G401 (cell line): ENCODE measurements at places on chromosomes 1 and 21. TPM values are rescaled to one million over a fixed set of nuclear protein-coding genes. Genes with fewer than 3 reads are reported as not detected.

- DNase-seq, result no peak
These were observed 64.6 kb downstream of the CAPN2 start for GRCh38 chr1:223776826-223777454.

Gene WDR4
- 29.8 and 35.4 TPM in 2 replicates for total RNA-seq

DNA sequence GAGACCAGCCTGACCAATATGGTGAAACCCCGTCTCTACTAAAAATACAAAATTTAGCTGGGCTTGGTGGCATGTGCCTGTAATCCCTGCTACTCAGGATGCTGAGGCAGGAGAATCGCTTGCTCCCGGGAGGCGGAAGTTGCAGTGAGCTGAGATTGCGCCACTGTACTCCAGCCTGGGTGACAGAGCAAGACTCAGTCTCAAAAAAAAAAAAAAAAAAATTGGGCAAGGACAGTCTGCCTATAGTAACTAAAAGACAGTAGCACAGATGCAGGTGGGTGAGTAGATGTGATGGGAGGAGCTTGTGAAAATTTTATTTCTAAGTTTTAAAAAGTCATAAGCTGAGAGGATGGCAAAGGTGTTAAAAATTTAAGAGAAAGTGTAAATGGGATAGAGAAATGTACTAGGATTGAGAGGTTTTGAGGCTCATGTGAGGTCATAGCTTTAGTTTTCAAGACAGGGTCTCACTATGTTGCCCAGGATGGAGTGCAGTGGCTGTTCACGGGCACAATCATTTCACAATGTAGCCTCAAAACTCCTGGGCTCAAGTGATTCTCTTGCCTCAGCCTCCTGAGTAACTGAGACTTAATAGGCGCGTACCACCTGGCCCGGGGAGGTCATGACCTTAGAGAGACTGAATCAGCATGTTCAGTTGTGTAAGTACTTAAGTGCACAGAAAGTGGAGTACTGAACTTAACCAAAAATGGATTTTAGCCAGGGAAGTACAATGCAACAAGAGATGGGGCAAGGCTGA, 33.7 kb downstream of the PTP4A2 start:
- DNase-seq, result no peak

- no peak for DNase-seq
These were observed 46.2 kb upstream of the PAPPA2 start for GRCh38 chr1:176416777-176417176.

Gene SPATA1
- not detected in 2 replicates for total RNA-seq

DNA sequence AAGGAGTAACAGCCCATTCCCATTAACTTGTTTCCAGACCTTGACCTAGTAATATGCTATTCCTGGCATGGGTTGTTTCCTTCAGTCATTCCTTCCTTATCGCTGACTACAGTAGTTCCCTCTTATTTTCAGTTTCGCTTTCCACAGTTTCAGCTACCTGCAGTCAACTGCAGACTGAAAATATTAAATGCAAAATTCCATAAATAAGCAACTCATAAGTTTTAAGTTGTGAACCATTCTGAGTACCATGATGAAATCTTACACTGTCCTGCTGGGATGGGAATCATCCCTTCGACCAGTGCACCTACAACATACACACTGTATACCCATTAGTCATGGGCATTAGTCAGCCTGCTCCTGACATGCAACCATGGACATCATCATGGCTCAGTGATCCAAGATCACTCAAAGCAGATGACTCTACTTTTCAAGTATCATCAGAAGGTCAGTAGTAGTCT, 66.7 kb downstream of the CCDC30 start:
- no peak for DNase-seq

DNA sequence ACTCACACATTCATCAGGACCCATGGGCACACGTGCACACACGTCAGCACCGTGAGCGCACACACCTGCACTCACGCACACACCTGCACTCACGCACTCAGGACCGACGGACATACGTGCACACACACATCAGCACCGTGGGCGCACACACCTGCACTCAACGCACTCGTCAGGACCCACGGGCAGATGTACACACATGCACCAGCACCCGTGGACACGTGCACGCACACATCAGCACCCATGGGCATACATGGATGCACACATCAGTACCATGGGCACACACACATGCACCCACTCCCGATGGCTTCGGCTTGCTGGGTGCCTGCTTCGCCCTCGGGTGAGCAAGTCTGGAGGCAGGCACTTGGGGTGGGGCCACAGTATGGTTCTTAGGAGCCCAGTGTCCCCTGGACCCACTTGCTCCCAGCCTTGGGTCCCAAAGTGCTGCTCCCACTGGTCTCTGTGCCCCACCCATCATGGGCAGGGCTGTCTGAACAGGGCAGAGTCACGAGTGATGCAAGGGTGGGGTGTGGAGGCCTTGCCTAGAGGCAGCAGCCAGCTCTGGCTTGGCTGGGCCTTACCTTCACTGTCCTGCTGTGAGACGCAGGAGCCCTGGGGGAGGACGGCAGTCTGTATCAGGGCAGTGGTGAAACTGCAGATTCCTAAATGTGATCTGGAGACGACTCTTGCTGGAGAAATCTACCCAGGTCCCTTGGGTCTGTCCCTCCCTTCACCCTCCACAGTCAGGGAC, 49.8 kb downstream of the SKI start:
- no peak for DNase-seq

GRCh38 chr1:197961449-197961848, 44.3 kb downstream of the LHX9 start:
- DNase-seq, result no peak

Gene S100A2
- total RNA-seq, result 10.6 and 10.8 TPM in 2 replicates

DNA sequence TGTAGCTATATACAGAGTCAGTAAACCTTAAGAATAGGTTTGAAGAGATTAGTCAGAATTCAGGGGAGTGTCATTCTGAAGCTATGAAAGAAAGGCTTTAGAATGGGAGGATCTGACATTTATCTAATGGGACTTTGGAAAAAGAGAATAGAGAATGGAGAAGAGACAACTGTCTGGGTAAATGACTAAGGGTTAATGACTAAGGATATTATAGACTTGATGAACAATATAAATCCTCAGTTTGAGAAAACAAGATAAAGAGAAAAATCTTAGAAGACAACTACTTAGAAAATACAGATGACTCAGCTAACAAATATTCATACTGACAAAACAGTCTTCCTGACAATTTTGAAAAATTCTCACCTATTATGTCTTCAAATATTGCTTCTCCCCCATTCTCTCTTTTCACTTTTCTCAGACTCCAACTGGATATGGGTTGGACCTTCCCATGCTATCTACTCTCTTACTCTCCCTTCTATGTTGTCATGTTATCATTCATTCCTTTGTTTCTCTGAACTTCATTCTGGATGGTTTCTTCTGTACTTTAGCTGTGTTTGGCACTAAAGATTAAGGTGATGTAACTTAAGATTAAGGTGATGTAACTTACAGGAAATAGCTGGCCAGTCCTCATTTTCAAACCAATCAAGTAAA, 20.4 kb downstream of the SLC16A1 start:
- DNase-seq, result no peak

- DNase-seq, result no peak
These were observed 347.7 kb downstream of the TGFB2 start for GRCh38 chr1:218692808-218693207.

GRCh38 chr1:30172299-30172694, 551.1 kb downstream of the MATN1 start:
- DNase-seq, result no peak

GRCh38 chr1:32100807-32101708, 6.8 kb upstream of the KPNA6 start:
- no peak for DNase-seq

Gene ST6GALNAC3
- not detected in 2 replicates for total RNA-seq

Gene LRRC41
- total RNA-seq, result 99.1 and 119 TPM in 2 replicates

Gene FCRL6
- not detected in 2 replicates for total RNA-seq

Gene RHD
- not detected in 2 replicates for total RNA-seq

Gene DDAH1
- total RNA-seq, result 38.1 and 47.8 TPM in 2 replicates

DNA sequence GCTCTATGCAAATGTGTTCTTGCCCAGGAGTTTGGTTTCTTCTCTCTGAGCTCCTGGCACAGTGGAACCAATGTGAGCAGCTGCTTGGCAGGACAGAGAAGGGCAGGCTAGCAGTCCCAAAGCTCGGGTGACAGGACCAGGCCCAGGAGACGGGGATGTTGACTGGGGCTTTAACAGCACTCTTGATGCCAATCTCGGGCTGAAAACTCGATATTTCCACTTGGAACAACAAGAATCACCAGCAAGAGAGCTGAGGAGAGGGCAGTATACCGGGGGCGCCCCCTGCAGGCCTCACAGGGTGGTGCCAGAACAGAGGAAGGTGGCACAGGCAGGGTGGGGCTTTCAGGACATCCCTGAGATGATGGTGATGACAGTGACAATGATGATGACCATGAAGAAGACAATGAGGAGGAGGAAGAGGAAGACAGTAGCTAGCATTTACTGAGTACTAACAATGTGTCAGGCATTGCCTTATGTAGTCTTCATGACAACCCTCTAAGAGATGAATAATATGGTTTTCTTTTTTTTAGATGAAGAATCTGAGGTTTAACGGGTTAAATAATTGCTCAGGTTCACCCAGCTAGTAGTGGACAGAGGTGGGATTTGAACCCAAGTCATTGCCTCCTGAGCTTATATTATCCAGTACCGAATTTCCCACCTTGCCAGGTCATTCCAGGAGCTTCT, 2.7 kb upstream of the KCNJ9 start:
- DNase-seq, result no peak
